Activated T-cell treated with anti-CD3 and anti-CD28 coated beads, Interleukin-2, amount 50 U/mL, for 1 hour (primary cell): ENCODE measurements at places on chromosomes 6 and 20.

GRCh38 chr6:139531148-139532115 lies 157.0 kb upstream of the CITED2 start:
- no peak for DNase-seq

- no peak for DNase-seq
Observed at GRCh38 chr6:72999995-73000394, 225.3 kb downstream of the KHDC1L start.

DNA sequence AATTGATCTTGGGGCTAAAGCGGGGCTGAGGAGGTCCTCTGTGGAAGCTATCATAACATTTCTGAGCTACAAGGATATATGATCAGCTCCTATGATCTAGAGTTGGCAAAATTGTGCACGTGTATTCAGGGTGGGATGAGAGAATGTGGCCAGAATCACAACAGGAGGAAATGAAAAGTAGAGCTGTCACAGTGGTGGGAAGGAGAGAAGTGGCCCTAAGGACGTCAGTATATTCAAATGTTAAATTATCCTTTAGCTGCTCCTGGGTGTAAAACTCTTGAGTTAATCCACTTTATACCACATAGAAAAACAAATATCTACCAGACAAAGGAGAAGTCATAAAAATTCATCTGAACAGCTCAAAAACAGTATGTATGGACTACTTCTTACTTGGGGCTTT lies 14.8 kb upstream of the POPDC3 start:
- DNase-seq: no peak

DNA sequence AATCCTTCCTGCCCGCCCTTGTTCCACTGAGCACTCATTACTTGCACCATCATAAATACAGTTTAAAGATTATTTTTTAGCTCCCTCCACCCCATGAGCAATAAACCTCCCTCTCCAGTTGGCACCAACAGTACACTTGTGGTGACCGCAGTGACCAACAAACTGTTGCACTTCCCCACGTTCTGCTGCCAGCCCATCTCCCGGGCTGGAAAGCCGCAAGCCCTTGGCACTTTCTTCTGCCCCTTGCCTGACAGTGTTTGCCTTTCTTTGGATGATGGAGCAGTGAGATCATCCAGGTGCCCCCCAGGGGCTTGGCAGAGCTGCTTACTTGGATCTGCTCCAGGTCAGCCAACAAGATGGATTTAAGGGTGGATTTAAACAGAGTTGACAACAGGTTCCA lies 21.6 kb downstream of the KCNB1 start:
- no peak for DNase-seq

DNA sequence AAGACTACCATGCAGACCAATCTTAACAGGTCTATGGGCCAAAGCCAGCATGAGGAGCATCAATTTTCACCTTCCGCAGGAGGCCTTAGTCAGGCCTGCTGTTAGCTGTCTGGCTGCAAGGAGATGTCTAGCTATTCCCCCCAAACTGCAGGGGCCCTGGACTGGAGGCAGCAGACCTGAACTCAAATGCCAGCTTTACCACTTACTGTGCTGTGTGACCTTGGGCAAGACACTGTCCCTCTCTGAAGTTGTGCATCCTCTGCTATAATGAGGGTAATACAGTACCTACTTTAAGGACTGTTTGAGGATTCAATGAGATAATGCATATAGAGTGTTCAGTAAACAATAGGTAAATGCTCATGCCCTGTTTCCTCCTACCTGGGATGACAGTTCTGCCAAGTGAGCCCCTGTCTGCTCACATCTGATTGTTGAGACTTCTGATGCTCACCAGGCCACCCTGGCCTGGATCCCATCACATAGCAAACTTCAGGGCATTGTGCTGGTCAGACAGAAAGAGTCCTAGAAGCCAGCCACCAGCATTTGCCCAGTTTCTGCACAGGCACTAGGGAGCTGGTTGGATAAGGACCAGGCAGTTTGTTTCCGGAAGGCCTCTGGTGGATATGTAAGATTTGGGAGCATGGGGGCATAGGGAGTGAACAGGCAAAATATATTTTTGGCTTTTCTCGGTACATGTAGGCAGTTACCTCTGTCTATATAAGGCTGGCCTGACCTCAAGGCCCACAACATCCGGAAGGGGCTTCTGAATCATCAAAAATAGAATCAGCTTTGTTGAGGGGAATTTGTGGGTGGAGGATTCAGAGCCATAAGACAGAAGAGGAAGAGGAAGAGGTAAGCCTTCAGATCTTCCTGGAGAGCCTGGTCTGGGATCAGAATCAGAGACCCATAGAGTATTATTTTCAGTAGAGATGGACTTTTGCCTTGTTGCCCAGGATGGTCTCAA lies 2.3 kb upstream of the OCSTAMP start:
- DNase-seq: no peak

- DNase-seq: no peak
Observed at GRCh38 chr6:2746557-2747061, 4.1 kb downstream of the MYLK4 start.

GRCh38 chr20:44020406-44021148 lies 105.9 kb downstream of the TOX2 start:
- DNase-seq: no peak

GRCh38 chr6:111450636-111451035 lies 32.4 kb downstream of the REV3L start:
- DNase-seq: no peak

- no peak for DNase-seq
Observed at GRCh38 chr6:108959972-108960582, 111.9 kb downstream of the ARMC2 start.

GRCh38 chr6:38018755-38019165 lies 199.2 kb downstream of the ZFAND3 start:
- no peak for DNase-seq

GRCh38 chr20:51650685-51651134 lies 108.2 kb upstream of the NFATC2 start:
- DNase-seq: no peak

GRCh38 chr6:8130399-8130798 lies 28.1 kb upstream of the EEF1E1 start:
- DNase-seq: no peak

GRCh38 chr20:59495894-59496510 lies 108.3 kb upstream of the PHACTR3 start:
- DNase-seq: peak; percentile 70

DNA sequence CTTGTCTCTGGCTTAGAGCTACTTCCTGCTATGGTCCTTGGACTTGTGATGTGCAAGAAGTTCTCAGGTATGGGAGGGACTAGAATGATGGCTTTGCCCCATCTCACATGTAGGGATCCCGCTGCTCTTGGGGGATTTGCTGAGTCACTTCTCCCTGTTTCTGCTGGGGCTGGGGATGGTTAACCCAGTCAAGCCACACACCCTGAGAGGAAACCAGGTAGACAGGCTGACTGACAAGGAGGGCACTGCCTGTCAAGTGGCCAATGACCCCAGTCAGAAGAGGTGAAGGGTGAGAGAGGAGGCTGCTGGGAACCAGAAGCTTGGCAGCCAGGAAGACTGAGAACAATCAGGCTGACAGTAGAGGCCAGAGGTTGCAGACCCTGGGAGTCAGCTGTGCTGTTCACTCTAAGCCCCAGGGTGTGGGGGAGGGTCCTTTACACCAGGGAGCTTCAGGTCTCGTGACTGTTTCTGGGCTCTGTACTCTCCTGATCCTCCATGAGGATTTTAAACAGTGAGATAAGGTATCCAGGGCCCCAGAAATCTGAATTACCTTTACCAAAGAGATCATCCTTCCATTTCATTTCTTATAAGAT lies 34.6 kb downstream of the HLA-F start:
- DNase-seq: no peak

DNA sequence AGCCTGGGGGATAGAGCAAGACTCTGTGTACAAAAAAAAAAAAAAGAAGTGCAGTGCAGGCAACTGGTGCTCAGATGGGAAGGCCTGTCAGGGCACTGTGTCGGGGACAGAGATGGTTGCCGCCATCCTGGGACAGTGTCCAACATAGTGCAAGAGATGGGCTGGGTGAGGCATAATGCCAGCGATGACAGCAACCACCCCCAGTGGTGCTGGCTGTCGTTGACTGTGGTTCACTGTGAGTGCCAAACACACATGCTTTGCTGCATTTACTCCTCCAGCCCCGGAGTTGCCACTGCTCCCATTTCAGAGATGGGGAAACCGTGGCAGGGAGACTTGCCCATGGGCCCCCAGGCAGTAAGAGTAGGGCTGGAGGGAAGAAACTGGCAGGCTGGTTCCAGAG lies 5.2 kb upstream of the C20orf203 start:
- DNase-seq: no peak

GRCh38 chr6:132280436-132280835 lies 120.8 kb downstream of the MOXD1 start:
- no peak for DNase-seq

DNA sequence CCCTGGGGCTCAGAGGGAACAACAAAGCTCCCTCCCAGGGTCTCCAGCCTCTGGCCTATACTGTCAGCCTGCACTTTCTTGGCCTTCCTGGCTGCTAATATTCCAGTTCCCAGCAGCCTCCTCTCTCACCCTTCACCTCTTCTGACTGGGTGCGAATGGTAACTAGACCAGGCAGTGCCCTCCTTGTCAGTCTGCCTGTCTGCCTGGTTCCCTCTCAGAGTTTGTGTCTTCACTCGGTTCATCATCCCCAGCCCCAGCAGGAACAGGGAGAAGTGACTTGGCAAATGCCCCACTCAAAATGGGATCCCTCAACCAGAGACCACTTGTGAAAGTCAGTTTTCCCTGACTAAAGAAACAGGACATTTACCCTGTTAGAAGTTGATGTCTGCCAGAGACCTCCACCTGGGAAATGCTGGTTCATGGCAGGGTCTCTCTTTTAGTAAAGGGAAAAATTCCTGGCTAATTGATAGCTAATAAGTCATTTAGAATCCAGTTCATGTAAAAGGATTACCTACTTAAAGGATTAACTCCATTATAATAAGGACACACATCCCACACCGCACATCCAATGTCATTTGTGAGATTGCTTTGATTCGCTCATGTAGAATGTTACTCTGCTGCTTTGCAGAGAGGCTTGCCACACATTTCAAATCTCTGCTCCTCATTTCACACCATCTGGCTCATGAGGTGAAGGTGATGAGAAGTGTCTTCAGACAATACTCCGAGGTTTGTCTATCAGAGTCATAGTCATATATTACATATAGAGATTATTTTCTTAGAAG lies 18.6 kb upstream of the MICB start:
- DNase-seq: no peak

DNA sequence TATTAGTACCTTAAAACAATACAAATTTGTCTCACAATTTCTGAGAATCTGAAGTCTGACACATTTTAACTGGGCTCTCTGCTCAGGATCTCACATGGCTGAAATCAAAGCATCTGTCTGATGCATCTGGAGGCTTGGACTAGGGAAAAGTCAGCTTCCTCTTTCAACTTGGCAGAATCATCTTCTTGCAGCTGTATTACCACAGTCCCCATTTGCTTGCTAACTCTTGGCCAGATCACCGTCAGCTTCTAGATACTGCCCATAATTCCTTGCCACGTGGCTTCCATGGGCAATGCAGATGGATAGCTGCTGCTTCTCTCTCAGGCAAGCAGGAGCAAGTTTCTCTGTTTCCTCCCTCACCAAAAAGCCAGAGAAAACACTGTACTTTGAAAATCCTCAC lies 1106.4 kb upstream of the CITED2 start:
- no peak for DNase-seq

GRCh38 chr6:142332393-142333098 lies 30.7 kb downstream of the ADGRG6 start:
- DNase-seq: no peak

DNA sequence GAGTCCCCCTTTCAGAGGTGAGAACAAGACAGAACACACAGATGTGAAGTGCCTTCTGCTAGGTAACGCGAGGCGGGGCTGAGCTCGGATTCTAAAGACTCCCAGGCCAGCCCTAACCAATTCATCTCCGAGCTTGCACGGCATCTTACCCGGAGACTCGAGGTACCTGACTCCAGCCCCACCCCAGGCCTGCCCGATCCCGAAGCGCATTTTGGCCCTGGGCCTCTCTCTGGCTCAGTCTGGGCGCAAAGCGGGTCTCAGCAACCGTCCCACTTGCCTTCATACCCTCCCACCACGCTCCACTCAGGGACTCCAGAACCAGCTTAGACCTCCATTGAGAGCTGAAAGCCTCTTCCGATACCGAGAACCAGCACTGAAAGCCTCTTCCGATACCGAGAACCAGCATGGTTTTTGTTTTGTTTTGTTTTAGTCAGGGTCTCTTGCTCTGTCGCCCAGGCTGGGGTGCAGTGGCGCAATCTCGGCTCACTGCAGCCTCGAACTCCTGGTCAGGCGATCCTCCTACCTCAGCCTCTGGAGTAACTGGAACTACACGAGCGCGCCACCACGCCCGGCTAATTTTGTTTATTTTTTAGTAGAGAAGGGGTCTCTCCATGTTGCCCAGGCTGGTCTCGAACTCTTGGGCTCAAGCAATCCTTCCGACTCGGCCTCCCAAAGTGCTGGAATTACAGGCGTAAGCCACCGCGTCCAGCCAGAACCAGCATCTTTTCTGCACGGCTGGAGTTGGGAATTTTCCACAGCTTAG lies 557 bp upstream of the DYNLRB1 start:
- DNase-seq: peak; percentile 74

GRCh38 chr6:107082045-107082444 lies 33.3 kb downstream of the BEND3 start:
- no peak for DNase-seq

DNA sequence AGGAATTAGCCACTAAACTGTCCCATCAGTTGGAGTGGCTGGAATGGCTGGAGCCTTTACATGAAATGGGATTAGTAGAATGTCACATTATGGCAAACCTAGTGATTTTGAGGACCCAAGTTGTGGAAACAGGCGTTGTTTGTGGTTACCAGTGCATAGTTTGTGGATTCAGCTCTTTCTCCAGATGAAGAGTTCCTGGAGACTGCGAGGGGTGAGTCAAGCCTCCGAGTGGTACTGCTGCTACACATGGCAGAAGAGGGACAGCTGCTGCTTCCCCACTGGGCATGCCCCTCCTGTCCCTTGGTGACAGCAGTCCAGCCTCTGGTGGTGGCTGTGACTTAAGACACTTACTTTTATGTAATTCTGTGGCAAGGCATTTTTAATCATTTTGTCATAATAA lies 94.2 kb upstream of the SCP2D1 start:
- no peak for DNase-seq

DNA sequence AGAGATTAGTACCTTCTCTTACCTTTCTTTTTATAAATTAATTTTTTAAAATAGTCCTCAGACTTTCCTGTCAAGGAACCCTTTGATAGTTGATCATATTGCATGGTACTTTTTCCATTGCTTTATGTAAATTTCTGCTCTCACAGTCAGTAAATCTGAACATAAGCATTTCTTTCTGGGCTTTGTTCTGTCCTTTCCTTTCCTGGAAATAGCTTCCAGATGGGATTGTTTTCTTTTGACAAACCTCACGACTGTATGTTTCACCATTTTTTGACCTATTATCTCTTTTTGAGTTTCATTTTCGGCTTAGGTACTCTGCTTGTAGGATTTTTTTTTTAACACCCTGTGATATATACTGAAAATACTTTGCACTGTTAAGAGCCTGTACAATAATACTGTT lies 32.6 kb downstream of the UTRN start:
- DNase-seq: no peak
